NCI-H446 treated with DMSO at 0.1 percent for 48 hours (cell line): ENCODE measurements at places on chromosomes 3 and 15.
A peak's percentile ranks its signal among the peaks of the same experiment; 100 is the strongest.

DNA sequence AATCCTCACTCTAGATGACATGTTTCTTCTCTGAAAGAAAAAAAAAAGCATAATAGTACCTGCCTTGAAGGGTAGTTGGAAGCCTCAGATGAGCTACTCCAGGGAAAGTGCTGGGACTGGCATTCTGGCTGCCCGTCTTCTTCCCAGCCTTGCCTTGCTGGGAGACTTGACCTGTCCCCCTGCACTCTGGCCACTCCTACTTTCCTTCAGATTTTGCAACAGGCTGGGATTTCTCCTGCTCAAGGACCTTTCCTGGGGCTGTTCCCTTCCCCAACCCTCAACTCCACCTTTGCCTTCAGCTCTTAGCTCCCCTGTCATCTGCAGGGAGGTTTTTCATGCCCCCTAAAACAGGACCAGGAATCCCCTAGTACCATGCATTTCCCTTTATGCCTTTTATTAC lies 609.9 kb upstream of the CFAP20DC start:
- no peak for DNase-seq

DNA sequence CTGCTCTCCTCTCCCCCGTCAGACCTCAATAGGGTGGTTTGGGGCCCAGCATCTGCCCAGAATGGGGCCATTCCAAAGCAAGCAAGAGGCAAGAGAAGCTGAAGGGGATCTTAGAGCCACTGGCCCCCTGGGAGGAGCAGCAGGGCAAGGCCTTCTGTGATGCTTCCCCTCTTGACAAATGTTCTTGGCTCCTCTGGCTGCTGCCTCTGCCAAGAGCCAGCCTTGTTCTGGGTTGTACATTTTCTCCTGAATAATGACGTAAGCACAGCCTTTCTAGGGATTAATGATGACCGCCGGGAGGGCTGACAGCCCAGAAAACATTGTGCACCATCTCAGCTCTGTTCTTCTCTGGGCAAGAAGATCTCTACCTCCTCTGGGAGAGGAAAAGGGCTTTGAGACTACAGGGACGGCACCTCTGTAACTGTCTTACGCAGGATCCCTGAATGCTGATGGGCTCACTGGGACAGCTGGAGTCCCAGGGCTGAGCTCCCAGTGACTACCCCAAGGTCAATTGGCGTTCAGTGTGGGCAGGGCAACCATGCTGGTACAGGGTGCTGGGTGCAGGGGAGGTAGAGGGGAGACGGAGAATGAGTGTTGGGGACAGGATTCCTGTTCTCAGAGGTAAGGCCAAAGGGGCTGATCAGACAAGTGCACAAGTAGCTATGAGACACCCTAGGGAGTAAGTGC lies 253.3 kb downstream of the FAM43A start:
- peak; percentile 83 for DNase-seq

GRCh38 chr15:31870328-31871165 lies 159.8 kb upstream of the CHRNA7 start:
- peak; percentile 59 for DNase-seq

GRCh38 chr3:197949191-197949777 lies 706 bp upstream of the RPL35A start:
- no peak for DNase-seq

- DNase-seq: no peak
These were observed 486 bp downstream of the CDIN1 start for GRCh38 chr15:36579792-36580431.

GRCh38 chr3:170589113-170589512 lies 3.2 kb upstream of the SLC7A14 start:
- DNase-seq: peak; percentile 10

DNA sequence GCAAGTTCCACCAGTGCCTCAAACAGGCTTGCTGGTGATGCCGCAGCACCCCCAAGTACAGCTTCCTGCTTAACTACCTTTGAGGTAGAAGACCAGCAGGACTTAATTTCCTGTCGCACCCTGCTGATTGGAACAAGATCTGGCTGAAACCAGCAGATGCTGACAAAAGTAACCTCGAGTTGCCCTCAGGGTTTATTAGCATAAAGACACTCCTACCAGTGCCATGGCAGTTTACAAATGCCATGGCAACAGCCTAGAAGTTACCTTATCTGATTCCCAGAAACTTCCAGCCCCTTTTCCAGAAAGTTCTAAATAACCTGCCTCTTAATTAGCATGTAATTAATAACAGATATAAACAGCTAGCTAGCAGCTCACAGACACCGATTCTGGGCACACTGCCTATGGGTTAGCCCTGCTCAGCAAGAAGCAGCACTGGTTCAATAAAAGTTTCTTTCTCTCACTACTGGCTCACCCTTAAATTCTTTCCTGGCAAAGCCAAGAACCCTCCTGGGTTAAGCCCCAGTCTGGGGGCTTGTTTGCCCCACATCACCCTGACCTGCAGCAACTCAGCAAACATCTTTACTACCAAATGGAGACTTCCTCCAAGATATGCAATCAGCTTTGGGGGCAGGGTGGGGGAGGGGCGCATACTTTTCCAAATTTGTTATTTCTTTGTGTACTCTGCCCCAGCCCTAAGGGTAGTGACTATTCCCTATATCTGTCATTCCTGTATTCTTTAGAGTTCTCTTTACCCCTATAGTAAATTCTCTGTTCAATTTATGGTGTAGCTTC lies 54.2 kb downstream of the MAP4 start:
- DNase-seq: no peak

GRCh38 chr3:56796996-56797395 lies 4.8 kb downstream of the ARHGEF3 start:
- DNase-seq: no peak

DNA sequence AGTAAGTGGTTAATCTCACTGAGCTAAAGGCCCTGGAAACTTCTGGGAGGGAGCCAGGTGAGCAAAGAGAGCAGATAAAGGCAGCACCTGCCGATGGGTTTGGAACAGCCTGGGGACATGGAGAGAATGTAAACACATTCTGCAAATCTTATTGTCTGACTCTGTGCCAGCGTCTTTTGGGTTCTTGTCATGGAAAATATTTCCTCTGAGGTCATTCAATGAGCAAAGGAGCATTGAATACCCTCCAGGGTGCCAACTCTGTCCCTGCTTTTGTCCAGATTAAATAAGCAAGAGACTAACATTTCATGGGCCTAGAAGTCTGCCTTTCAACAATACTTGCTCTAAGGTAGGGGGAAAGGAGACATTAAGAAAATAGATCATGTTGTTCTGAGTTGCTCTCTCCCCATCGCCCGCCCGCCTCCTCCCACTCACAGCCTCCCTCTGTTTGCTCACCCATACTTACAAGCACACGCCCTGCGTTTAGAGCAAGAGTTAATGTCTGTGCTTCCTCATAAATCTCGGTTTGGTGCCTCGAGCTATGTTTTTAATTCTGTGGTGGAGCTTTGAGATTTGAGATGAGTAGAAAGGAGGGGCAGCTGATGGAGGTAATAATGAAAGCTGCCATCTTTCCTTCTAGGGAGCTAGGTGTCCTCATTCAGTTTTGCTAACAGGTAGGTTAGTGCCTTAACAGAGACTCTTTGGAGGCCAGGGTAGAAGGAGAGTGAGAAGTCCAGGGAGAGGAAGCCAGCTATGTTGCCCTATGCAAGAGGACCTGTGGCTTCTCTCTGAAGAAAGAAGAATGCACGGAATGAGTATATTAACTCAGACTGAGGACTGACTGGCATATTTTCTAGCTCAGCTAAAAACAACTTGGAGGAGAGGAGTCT lies 132.9 kb downstream of the TPRG1 start:
- peak; percentile 64 for DNase-seq
